Articular chondrocyte of knee joint (primary cell): ENCODE measurements at places on chromosomes 1 and 21. TPM values are rescaled to one million over a fixed set of nuclear protein-coding genes. Genes with fewer than 3 reads are reported as not detected.

Gene TNFRSF1B
- 23.6 and 30.3 TPM in 2 replicates for total RNA-seq

Gene FHAD1
- total RNA-seq: 0.11 and 0.52 TPM in 2 replicates

Gene SPATA46
- not detected in 2 replicates for total RNA-seq

Gene PTGFR
- 82.3 and 101 TPM in 2 replicates for total RNA-seq

Gene OR14A2
- total RNA-seq: not detected in 2 replicates

Gene NBPF9
- 18.9 and 22.7 TPM in 2 replicates for total RNA-seq

Gene UBIAD1
- total RNA-seq: 7.7 and 9.1 TPM in 2 replicates

Gene MTARC1
- total RNA-seq: 1.9 and 3.0 TPM in 2 replicates

Gene MXRA8
- total RNA-seq: 507 and 540 TPM in 2 replicates

Gene DAB1
- total RNA-seq: not detected in 2 replicates

Gene FMO1
- not detected in 2 replicates for total RNA-seq

Gene ECM1
- 23.8 and 29.9 TPM in 2 replicates for total RNA-seq

Gene MIXL1
- not detected in 2 replicates for total RNA-seq

Gene FMO3
- total RNA-seq: 0.13 and 0.86 TPM in 2 replicates

Gene EIF2D
- total RNA-seq: 42.2 and 48.9 TPM in 2 replicates

Gene RORC
- total RNA-seq: 0.22 and 0.39 TPM in 2 replicates

Gene MUL1
- total RNA-seq: 29.8 and 35.8 TPM in 2 replicates

Gene SPRR2B
- total RNA-seq: not detected in 2 replicates

Gene ZNHIT6
- total RNA-seq: 20.4 and 25.0 TPM in 2 replicates

Gene NFASC
- 69.4 and 78.0 TPM in 2 replicates for total RNA-seq

Gene FAM151A
- not detected in 2 replicates for total RNA-seq

Gene PDE4B
- total RNA-seq: 52.1 and 106 TPM in 2 replicates

Gene SPRR2E
- total RNA-seq: not detected in 2 replicates

Gene MYOC
- 2.8 and 4.7 TPM in 2 replicates for total RNA-seq

Gene ADAM30
- not detected in 2 replicates for total RNA-seq

Gene ADAMTSL4
- 7.0 and 8.5 TPM in 2 replicates for total RNA-seq

Gene CALML6
- total RNA-seq: 0.22 and 0.26 TPM in 2 replicates

Gene FAM72A
- total RNA-seq: 1.8 and 2.0 TPM in 2 replicates

Gene ERVH48-1
- not detected in 2 replicates for total RNA-seq

Gene GJA9
- total RNA-seq: 0.13 and 0.22 TPM in 2 replicates

Gene AGMAT
- 1.8 and 2.1 TPM in 2 replicates for total RNA-seq

Gene CDCA8
- total RNA-seq: 6.5 and 10.4 TPM in 2 replicates

Gene VASH2
- total RNA-seq: 0.13 and 0.43 TPM in 2 replicates
